Head of caudate nucleus (tissue), 42 donors: ENCODE measurements at places on chromosomes 13 and 19.

- no peak for DNase-seq
Observed at GRCh38 chr13:106883976-106884375, 316.0 kb upstream of the ARGLU1 start.

- no peak for DNase-seq
Observed at GRCh38 chr19:15279326-15279904, 47.2 kb upstream of the EPHX3 start.

GRCh38 chr19:16040642-16041041 is 35.7 kb upstream of the TPM4 start:
- no peak for DNase-seq

- DNase-seq = peak; percentile 74
Observed at GRCh38 chr19:1725100-1726064, 27.9 kb upstream of the ONECUT3 start.

- DNase-seq = no peak
Observed at GRCh38 chr13:33208290-33209220, 77.0 kb downstream of the STARD13 start.

- peak; percentile 45 for DNase-seq
Observed at GRCh38 chr19:39996218-39996810, 546 bp upstream of the ZNF546 start.

- no peak for DNase-seq
Observed at GRCh38 chr13:40790154-40790616, 774 bp downstream of the SLC25A15 start.

GRCh38 chr13:33185853-33186252 is 99.7 kb downstream of the STARD13 start:
- DNase-seq = no peak

- no peak for DNase-seq
Observed at GRCh38 chr13:19345158-19345557, 163.5 kb upstream of the TUBA3C start.

DNA sequence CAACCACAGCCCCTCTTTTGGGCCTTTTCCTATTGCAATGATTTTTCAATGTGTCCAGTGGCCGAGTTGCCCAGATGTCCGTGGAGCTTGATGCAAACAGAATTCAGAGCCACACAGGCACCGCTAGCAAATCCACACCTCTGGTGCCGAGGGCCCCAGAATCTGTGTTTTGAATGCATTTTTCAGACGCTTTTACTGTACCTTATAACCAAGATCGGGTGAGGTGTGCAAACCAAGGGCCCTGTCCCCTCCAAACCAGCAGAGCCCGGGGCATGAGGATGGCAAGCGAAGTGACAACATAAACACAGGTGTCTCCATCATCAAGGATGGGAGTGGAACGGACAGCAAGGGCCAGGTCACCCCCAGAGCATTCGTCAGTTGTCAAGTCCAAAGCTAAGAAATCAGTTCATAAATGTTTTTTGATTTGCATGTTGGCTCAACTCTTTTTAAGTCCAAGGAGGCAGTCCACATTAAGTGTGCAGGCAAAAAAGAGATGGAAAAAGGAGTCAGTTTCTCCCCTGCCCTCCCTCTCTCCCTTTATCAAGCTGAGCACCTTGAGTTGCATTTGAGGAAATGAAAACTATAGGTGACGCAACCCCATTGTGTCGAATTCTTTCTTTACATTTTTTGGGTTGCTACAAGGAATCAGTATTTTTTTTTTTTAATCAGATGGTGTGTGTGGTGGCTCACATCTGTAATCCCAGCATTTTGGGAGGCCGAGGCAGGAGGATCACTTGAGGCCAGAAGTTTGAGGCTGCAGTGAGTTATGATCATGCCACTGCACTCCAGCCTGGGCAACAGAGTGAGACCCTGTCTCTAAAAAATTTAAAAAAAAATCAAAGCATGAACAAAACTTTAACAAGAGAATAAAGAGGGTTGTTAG is 2.9 kb downstream of the CCDC8 start:
- DNase-seq = no peak

GRCh38 chr19:16619457-16619856 is 8.5 kb downstream of the MED26 start:
- DNase-seq = no peak

- no peak for DNase-seq
Observed at GRCh38 chr13:47437406-47437805, 540.6 kb upstream of the HTR2A start.
